ENCODE measurements at places on chromosomes 3 and 15. TPM values are rescaled to one million over a fixed set of nuclear protein-coding genes. Genes with fewer than 3 reads are reported as not detected.

DNA sequence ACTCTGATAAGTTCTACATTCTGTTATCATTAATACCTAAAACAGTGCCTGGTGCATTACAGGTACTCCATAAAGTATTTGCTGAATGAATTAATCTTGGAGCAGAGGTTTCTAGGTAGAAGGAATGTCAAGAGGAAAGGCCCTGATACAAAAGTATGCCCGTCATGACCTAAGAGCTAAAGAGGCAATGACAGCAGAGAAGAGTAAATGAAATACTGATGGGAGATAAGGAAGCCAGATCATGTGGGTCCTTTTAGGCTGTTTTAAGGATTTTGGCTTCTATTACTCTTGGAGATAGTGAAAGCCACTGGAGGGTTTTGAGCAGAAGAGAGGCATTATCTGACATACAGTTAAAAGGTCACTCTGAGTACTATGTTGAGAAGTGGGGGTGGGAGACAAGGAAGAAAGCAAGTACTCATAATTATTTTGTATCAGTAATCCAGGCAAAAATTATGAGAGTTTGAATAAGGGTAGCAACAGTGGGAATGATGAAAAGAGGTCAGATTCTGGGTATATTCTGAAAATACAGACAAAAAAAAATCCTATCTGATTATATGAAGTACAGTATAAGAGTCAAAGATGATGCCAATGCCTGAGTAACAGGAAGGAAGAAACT, 48.3 kb downstream of the DENND4A start:
- no peak for DNase-seq

GRCh38 chr3:15475161-15475560, 46.3 kb downstream of the COLQ start:
- DNase-seq = no peak

DNA sequence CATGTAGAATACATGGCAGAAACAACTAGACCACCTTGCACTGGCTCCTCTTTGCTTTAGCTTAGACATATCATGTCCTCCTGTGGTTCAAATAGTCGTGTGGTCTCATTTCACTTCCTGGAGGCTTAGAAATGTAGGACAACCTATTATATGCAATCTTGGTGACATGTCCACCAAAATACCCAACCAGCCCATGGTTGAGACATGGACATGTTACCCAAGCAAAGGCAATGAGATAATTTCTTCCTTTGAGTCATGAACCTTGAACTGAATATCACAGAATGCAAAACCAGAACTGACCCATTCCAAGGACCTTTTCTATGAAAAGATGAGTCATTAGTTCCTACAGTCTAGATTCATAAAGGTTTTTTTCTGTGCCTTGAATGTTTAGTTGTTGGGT, 309.0 kb upstream of the MDFIC2 start:
- no peak for DNase-seq

Gene ARRDC4
- 35.2 TPM for total RNA-seq

Gene GP9
- total RNA-seq = not detected

Gene GOLGA6A
- not detected for total RNA-seq
